Fibroblast of skin of right quadriceps (primary cell): ENCODE measurements at places on chromosomes 2 and 18.

- DNase-seq: no peak
These were observed 155.6 kb downstream of the EML6 start for GRCh38 chr2:54879032-54879431.

DNA sequence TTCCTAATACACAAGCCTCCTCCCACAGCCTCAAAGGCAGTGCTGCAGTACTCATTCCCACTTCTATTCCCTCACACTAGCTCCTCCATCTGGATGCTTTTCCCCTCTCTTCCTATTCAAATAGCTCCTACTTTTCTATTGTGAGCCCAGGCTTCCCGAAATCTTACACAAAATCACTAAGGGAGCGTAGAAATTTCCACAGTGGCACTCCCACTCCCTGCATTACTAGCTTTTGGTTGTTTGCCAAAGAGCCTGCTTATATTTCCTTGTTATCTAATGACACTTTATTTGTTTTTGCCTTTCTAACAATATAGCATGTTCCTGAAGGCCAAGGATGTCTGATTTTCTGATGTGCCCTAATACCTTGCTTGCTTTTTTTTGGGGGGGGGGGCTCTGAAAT is 10.9 kb downstream of the EPAS1 start:
- DNase-seq: no peak

- no peak for DNase-seq
These were observed 506.5 kb downstream of the TSN start for GRCh38 chr2:122261911-122262310.

DNA sequence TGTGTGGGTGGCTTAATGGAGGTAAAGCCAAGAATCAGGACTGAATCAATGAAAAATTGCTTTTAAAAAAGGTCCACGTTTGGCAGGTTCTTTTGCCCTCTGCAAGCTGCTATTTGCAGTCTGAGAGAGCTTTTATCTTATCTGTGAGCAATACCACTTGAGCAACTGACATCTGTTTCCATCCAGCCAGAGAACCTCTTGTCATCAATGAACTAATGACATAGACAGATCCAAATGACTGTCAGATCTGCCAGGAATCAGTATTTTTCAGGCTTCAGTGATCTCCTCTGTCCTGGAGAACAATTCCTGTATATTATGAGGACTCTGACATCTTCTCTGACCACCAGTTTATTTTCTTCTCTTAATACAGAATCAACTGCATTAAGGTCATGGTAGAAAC is 608.1 kb downstream of the LRP1B start:
- no peak for DNase-seq

DNA sequence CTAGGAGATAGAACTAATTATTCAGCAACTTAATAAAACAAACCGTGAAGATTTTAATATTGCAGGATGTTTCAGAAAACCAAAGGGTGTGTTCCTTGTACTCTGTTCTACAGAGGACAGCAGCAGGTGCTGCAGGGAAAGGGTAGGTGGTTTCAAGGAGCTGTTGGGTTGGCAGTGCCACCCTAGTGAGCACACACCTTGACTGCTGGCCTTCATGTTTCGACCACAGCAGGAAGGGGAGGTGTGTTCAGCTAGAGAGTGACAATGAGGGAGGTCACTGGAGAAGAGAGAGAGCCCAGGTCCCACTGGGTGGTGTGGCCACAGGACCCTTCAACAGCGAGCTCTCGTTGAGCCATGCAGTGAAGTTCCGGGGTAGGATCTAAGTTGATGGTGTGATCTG is 98.6 kb downstream of the ZNF236 start:
- DNase-seq: no peak

DNA sequence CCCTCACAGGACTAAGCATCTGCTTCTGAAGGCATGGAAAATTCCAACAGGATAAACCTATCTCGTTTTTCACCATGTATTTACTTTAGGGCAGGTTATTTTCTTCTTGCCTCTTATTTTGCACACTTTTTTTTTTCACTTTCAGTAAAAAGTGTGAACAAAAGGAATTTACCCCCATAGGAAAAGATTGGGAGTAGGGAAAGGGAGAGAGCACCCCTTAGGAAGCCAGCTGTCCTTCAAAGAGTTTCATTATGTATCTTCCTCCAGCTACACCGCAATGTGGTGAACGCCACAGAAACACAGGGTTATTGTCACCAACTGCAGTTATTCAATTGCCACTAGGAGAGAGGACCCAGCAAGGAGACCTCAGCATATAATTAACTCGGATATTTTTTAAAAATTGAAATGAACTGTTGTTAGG is 286.2 kb upstream of the VRK2 start:
- no peak for DNase-seq

DNA sequence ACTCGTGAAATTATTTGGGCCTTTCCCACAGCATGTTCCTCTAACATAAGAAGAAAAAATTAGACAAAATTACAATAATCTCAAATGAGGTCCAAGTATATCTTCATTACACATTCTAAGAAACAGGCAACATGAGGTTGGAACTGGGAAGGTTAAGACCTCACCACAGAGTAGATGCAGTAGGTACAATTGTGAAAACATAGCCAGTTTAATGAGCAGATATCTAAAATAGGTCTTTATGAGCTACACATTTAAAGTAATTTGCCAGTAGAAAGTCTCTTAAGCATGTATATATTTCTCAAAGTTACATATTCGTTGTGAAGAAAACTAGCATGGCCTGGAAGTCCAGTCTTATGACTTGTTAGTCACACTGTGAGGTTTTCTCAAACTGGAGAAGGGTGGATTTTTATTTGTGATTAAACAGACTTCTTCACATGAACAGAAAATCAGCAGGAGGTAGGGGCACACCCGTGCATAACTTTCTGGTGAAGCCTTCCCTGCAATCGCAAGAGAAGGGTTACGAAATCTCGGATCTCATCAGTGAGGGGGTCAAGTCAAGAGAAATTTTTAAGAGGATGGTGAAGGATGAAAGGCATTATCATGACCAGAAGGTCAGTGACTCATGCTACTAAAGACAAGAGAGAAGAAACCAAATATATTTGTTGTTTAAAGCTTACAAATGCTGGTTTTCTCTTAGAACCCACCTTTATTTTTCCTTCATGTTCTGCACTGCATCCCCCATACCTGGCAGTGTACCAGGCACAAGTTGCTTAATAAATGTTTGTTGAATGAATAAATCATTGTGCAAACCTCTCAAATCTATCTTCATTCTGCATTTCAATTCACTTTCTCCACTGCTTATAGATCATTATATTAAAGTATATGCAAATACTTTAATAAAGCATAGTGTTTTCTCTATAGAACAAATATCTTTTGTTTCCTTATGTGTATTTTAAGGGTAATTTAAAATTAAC is 5.1 kb upstream of the RAB27B start:
- DNase-seq: peak; percentile 91

DNA sequence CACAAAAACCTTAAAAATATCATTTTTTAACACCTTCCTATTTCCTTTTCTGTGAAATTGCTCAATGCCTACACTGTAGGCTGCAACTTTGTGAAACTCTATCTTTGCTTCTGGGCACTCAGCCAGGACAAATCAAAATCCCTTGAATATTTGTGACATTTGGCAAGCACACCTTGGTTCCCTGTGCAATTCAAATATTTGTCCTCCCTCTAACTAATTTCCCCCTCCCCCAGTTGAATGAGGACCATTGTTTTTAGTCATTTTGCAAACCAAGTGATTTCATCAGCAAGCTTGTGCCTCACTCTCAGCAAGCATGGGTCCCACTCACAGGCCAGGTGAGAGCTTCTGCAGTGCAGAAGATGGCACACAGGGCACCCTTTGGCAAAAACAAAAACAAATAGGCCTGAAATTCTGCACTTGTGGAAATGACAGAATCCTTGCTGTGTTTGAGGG is 541.5 kb downstream of the CNTNAP5 start:
- DNase-seq: no peak

- DNase-seq: no peak
These were observed 112.2 kb upstream of the FBXO11 start for GRCh38 chr2:48018480-48018879.

- no peak for DNase-seq
These were observed 92.0 kb downstream of the GAREM1 start for GRCh38 chr18:32378705-32379104.

- peak; percentile 50 for DNase-seq
These were observed 106.3 kb upstream of the SEC11C start for GRCh38 chr18:59033359-59033758.

GRCh38 chr18:13500869-13501542 is 225.4 kb downstream of the FAM210A start:
- peak; percentile 50 for DNase-seq

- peak; percentile 15 for DNase-seq
These were observed 20.9 kb upstream of the TANK start for GRCh38 chr2:161139098-161139987.
